ENCODE measurements at places on chromosomes 6 and 20.

- no peak for DNase-seq
Measured at GRCh38 chr6:146912730-146913685, 291.2 kb upstream of the STXBP5 start.

- DNase-seq, result no peak
Measured at GRCh38 chr6:137699031-137699683, 167.9 kb upstream of the TNFAIP3 start.

DNA sequence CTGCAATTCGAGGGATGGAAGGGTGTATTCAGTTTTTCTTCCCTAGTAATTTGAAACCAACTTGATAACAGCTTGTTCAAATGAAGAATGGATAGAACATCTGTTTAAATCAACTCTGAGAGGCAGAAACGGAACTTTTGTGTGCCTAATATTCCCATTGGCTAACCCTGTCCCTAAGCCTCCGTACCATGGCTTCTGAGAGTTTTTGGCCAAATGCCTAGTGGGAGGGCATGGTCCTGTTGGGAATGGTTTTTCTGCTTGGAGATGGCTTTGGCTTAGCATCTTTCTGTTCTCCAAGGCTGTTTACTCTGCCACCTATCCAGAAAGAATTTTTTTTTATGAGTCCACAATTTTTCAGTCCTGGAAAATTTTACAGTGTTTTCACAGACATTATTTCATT lies 126.7 kb upstream of the MLIP start:
- DNase-seq, result no peak

- peak; percentile 62 for DNase-seq
Measured at GRCh38 chr6:150720774-150721233, 121.1 kb downstream of the PLEKHG1 start.

- DNase-seq, result no peak
Measured at GRCh38 chr20:3157817-3158216, 1.8 kb downstream of the FASTKD5 start.

DNA sequence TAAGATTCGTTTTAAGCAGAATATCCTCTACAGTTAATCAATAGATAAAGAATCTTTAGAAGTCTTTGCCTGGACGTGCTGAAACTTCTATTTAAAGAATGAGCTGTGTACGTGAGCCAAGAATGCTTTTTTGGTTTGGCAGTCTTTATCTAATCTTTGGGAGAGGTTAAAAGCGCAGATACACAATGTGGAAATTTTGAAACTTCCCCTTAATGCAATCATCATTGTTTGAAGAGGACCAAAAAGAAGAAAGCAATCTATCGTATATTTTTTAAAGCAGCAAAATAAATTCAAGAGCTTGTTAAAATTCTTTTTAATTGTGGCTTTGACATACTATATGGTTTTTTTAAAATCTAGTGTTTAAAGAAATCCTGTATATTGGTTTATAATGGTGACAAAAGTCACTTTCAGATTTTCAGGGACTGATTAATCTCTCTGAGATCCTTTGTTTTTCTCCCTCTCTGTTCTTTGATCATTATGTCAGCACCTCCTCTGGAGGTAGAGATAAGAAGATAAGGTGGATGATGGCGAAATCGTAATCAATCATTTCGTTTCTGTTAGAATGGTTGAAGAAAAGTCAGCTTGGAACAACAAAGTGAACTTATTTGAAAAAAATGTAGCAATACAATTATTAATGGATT lies 92.1 kb upstream of the FAM184A start:
- DNase-seq, result no peak

GRCh38 chr6:24935366-24936152 lies at the start of gene RIPOR2:
RIPOR2 (minus strand) TSS chr6:24935960; CDS start chr6:24935898, 62 bp downstream.
- no peak for DNase-seq

GRCh38 chr6:57421503-57421902 lies 104.1 kb downstream of the PRIM2 start:
- DNase-seq, result no peak

- DNase-seq, result no peak
Measured at GRCh38 chr20:64160118-64160517, 4.1 kb upstream of the MYT1 start.

DNA sequence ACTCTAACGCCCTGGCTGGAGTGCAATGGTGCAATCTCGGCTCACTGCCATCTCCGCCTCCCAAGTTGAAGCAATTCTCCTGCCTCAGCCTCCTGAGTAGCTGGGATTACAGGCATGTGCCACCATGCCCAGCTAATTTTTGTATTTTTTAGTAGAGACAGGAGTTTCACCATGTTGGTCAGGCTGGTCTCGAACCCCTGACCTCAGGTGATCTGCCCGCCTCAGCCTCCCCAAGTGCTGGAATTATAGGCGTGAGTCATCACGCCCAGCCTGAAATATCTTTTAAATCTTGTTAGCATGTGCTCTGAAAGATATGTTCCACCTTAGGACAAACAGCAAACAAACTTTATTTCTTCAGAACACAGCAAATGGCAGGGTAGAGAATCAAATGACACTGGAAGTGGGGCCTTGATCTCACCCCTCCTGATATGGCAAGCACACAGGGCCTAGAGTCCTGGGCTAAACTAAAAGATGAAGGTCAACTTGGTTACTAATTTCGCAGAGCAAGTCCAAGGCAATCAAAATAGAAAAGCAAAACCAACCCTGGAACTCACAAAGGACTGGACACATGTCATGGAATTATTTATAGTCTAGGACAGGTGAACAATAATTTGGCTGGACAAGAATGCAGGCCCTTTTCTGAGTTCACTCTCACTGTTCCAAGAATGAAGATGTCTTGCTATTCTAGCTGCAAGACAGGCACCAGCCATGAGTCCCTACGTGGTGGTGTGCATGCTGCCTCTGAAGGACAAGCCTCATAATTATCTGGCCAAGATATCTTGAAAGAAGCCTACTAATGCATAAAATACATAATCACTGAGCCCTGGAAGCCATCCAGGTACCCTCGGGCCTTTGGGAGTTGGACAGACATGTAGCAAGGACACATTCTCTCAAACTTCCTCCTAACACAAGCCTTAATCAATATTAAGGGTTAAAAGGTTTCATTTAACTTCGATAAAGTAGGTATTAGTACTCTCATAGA lies 35.6 kb downstream of the B4GALT5 start:
- no peak for DNase-seq

GRCh38 chr6:50993941-50994720 lies 175.5 kb downstream of the TFAP2B start:
- no peak for DNase-seq

- no peak for DNase-seq
Measured at GRCh38 chr6:162151021-162151665, 576.4 kb downstream of the PRKN start.

GRCh38 chr6:30325150-30325872 lies 1.4 kb upstream of the TRIM39 start:
- peak; percentile 59 for DNase-seq

DNA sequence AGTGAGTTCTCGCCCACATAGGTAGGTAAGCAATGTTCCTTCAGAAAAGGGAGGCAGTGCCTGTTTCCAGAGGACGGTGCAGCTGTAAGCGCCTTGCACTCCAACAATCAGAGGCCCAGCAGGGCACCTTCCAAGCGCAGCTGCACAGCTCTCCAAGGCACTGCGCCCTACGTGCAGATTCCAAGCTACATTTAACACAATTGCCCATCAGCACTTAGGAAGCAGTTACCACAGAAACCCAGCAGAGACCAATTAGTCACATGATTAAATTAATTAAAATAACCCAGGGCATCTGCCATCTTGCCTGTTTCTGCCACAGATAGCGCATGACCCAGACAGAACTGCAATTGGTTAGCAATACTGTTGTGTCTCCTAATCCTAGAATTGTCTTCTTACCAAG lies 65.5 kb downstream of the SOBP start:
- no peak for DNase-seq

DNA sequence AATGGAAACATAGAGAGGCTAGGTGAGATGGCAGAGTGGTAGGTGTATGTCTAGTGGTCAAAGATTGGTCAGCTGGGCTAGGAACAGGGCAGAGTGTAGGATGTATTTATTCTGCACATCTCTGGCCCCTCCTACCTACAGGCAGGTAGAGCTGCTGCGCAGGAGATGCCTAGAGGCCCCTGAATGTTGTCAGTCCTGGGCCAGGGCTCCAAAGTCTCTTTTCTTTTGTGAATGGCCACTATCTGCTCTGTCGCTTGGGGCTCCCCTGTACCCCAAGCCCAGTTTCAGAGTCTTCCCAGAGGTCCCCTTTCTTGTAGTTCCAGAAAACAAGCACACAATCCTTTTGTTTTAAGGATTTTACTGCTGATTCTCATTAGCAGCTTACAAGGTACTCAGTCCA lies 5.0 kb downstream of the TSPO2 start:
- DNase-seq, result no peak

DNA sequence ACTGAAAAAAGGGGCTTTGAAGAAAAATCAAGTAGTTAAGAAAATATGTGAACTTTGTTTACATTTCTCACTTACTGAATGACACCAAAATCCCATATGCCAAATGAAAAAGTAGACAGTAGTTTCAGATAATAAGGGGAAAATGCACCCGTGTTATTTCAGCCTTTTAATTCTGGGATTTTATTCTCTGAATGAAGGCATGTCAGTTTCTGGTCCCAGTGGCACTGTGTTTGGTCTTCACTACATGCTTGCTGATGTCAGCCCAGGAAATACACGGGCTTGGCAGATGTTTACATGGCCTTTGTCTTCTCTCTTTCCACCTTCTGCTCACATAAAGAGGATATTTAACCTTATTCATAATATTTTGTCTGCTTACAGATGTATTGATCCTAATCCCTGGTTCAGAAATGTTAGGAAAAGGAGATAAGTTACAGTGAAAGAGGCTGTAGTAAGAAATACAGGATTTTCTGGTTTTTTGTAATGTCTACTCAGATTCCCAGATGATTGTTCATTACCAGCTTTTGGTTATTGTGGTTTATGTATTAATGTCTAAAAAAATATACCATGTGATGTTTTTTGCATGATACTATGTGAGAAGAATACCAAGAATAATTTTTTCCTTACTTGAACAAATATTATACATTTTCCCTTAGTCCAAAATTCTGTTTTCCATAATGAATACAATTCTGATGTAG lies 27.7 kb downstream of the DSE start:
- no peak for DNase-seq

- peak; percentile 50 for DNase-seq
Measured at GRCh38 chr6:167826896-167827582, at the start of gene AFDN. AFDN (plus strand) TSS chr6:167826911; CDS start chr6:167827133, 222 bp downstream.

- DNase-seq, result no peak
Measured at GRCh38 chr6:43804550-43805223, 34.7 kb downstream of the VEGFA start.

GRCh38 chr20:3658716-3659491 lies 4.3 kb downstream of the GFRA4 start:
- DNase-seq, result no peak

GRCh38 chr6:169000022-169000421 lies 253.6 kb downstream of the THBS2 start:
- DNase-seq, result no peak

GRCh38 chr6:53625315-53625714 lies 40.2 kb downstream of the KLHL31 start:
- DNase-seq, result no peak

GRCh38 chr6:26475823-26476729 lies 18.3 kb downstream of the BTN2A1 start:
- no peak for DNase-seq

- DNase-seq, result no peak
Measured at GRCh38 chr6:44201638-44202303, 15.0 kb upstream of the MYMX start.

DNA sequence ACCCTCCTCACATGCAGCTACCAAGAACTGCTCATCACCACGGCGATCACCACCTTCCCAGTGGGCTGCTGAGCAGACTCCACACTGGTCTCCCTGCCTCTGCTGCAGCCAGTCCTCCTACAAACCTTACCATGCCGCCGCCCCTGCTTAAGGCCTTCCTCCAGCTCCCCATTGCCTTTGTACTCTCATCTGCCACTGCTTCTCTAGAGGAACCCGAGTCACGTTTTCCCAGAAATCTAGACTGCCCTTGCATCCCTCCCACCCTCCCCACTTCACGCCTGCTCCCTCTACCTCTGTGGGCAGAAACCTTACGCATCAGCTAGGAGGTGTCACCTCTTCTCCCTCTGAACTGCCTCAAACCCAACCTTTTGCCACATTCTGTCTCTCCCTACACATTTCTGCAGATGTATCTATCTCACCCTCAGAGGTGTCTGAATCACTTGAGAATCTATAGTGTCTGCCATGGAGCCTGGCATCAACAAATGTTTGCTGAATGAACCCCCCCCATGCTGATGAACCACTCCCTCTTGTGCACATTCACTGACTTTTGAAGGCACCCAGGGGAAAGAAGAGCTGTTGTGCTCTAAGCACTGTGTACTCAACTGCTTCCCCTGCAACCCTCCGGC lies 4.3 kb downstream of the E2F1 start:
- no peak for DNase-seq

DNA sequence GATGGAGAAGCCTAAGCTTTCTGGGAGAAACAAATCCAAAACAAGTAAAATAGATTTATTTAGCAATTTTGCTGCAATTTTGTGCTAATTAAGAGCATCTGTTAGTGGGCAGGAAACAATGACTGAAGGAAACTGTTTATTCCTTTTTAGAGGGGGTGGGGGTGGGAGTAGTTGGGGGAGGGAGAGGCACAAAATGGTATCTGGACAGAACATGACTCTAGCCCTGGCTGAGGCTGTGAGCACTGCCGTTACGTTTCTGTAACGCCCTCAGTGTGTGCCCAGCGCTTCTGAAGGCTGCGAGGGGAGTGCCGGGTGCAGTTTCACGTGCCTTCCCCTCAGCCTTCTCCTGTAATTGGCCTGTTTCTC lies 28.8 kb downstream of the METTL24 start:
- DNase-seq, result no peak

DNA sequence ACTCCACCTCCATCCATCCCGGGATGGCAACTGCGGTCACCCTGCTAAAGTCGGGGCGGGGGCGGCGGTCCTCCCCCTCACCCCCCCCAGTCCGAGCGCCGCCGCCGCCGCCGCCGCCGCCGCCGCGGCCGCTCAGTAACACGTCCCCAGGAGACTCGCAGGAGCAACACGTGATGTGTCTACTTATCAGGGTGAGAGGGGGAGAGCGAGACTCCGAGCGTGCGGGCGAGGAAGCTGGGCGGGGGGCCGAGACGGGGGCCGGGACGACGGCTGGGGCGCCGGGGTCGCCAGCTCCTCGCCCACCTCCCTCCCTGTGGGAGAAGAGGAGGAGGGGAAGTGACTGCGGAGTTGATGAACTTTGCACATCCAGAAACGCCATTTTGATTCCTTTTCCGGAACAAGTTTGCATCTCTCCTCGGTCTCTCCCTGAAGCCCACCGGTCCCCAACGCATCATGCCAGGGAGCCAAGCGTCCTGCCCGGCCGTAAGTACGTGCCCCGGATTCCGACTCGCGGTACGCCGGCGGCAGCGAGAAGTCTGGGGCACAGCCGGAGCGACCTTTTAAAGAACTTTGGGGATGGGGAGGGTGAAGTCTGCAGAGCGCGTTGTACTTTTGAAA lies at the start of gene RREB1:
RREB1 (plus strand) TSS at position 384 of the 618 bp plus-strand sequence. CDS start 73,951 bp downstream, outside the sequence.
- DNase-seq, result peak; percentile 82

DNA sequence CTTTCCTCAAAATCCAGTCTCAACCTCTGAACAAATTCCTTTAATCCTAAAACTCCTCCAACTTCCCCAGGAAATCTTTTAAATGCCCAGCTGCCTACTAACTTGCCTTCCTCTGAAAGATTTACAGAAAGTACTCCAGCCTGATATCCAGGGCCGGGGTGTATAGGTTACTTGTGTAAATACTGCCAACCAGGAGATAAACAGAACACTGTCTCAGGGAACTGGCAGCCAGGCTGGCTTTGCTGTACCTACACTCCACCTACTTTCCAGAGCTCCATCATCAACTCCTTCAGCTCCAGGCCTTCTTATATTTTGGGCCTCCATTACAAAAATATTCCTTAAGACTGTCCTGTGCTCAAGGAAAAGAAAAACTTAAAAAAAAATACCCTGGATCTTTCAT lies 85.9 kb downstream of the CEP162 start:
- no peak for DNase-seq

GRCh38 chr6:57262901-57263694 lies 41.0 kb upstream of the RAB23 start:
- DNase-seq, result peak; percentile 95
